SK-N-SH treated with all-trans-retinoic acid at 6 μM for 48 hours (cell line): ENCODE measurements at places on chromosomes 1 and 21.

DNA sequence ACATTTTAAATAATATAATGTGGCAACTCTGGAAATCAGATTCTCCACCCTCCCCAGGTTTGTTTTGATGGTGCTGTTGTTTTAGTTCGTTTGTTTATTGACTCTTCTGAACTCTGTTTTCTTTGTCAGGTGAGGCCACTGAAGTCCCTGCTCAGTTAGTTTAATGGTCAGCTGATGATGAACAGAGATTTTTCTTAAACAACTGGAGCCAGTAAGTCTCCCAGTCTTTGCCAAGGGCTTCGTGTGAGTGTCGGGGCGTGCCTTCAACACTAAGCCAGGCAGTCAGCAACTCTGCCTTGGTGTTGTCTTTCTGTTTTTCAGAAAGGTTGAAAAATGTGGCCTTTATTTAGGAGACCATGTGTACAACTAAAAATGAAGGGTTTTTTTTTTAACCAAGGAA is 58.9 kb downstream of the TEX35 start:
- no peak for ATAC-seq

DNA sequence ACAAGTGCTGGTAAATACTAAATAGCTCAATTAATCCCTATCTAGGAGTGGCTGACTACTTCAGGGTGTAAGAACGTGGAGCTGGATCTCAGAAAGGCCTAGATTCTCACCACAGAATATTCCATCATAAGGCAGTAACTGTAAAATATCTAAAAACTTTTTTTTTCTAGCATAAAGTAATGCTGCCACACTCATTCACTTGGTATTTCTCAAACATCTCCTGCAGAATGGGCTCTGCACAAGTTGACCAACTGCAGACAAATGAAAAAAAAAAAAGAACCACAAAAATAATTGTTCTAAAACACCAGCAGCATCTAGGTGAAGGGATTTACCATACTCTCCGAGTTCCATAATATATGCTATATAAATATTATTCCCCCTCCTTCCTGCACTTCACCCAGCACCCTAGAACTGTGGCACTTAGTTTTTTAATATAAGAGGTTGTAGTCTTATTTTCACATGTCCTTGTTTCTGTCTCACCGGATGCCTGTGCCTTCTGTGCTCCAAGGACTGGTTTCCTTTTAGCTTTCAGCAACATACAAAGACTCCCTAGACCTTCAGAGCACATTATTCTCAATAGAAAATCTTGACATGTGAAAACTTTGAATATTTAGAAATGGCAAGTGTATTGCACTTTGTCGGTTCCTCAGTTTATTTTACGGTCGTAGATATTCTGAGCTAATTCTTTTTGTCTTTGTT is 8.9 kb downstream of the VSIG8 start:
- ATAC-seq, result peak; percentile 16

- no peak for ATAC-seq
These were observed 144.6 kb upstream of the COL6A1 start for GRCh38 chr21:45836694-45837670.

DNA sequence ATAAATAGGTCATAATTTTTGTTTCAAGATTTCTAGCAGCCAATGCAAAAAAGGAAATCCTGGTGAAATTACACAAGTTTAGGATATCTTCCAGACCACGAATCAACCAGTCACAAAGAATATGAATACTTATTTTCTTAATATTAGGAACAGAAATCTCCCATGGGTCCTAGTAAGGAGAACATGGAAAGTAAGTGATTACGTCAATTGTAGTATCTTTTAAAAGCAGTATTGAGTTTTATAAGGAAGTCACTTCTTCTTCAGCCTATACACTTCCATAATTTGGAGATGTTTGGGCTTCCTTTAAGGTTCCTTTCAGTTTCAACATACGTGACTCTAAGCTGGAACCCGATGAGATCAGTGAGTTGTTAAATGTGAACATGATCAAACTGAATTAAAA is 534.5 kb downstream of the USP25 start:
- ATAC-seq, result no peak

DNA sequence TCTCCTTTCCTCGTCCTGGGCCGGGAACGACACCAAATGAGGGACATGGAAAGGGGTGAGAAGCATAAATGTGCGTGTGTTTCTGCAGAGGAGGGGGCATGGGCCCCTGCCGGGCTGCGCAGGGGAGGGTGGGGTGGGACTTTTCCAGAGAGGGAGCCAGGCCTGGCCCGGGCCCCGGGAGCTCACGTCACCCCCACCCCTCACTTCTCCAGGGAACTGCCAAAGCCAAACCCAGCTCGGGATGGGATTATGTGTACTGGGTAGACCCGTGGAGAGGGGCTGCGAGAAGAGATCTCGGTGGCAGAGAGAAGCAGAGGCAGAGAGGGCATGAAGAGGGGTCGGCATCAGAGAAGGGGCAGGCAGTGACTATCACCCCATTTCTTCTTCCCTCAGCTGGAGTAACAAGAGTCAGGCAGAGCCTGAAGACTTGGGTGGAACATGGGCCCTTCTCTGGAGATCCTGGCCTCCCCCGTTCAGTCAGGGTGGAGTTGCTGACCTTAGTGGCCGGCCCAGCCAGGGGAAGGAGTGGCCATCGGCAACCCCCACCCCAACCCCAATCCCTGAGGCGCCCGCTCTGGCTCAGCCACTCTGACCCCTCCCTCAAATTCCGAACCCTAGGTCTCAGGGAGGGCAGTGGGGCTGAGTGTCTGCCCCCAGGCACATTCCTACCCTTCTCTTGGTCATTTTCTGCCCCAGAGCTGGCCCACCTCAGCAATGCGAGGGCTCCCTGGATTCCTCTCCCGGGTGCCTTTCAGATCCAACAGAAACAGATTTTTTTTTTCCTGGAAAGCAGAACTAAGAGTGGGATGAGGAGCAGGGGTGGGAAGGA is 1.2 kb downstream of the ADAMTSL4 start:
- no peak for ATAC-seq

- ATAC-seq, result peak; percentile 31
These were observed 9.1 kb downstream of the LMNA start for GRCh38 chr1:156123356-156124196.

GRCh38 chr1:25562101-25562927 is 18.9 kb downstream of the LDLRAP1 start:
- ATAC-seq, result no peak

- ATAC-seq, result no peak
These were observed 3.4 kb upstream of the ECE1 start for GRCh38 chr1:21293537-21294265.

- ATAC-seq, result no peak
These were observed 191.4 kb downstream of the MIS18A start for GRCh38 chr21:32087447-32087846.

GRCh38 chr1:203244776-203245175 is 15.3 kb upstream of the CHIT1 start:
- no peak for ATAC-seq

GRCh38 chr1:189782295-189782694 is 695.4 kb downstream of the BRINP3 start:
- ATAC-seq, result peak; percentile 87

DNA sequence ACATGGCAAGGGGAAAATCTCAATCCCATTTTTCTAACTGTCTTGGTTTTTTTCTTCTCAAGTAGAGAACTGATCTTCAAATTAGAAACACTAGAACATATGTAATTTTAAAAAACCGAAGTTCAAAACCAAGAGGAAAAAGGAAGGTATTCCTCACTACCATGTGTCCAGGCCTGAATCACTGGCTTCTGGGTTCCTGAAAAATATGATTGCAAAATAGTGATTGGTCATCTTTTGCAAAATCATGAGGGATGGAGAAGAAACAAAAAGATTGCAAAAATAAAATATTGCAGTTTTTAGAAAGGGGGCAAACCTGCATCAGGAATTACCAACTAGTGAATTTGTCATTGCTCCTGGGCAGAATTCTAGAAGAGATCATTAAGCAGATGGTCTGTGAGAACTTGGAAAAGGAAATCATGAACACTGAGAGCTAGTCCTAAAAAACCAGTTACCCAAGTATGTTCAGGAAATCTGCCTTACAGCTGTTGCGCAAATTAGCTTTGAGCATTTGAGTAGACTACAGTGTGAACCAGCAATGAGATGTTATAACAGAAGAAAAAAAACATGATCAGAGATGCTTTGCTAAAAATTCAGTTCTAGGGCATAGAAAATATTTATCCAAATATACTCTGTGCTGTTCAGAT is 49.4 kb downstream of the SPATA46 start:
- ATAC-seq, result no peak

GRCh38 chr1:62716397-62716796 is 28.2 kb upstream of the DOCK7 start:
- no peak; the same call in 2 of the 3 replicates for ATAC-seq

DNA sequence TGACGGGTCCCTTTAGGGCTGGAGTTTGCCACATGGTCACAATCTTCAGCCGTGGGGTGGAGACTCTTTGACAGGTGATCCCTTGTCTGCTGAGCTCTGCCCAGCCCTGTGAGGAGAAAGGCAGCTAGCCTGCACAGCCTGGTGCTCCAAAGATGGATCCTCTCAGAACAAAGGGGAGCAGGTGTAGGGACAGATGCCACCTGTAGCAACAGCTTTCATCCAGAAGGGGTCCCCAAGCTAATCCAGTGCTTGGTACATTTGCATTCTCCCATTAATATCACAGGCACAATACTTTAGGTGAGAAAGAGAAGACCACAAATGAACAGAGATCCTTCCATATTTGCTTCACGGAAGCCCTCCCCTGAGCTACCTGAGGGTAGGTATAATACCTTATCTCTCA is 93.2 kb downstream of the CCDC185 start:
- peak; percentile 43 for ATAC-seq

- no peak for ATAC-seq
These were observed 678 bp downstream of the MCM3AP start for GRCh38 chr21:46284733-46285132.

DNA sequence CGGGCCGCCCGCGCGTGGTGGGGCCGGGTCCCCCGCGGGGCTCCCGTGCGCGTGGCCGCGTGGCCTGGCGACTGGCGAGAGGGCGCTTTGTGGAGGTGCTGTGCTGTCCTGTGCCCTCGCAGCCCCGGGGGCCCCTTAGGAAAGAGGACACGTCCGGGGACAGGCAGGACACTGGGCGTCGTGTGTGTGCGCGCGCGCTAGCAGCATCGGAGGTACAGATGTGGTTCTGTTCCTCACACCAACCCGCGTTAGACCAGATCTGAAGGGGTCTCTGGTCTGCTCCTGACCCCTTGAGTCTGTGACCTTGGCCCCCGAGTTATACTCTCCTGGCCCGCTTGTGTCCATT is 489 bp downstream of the ACTN2 start:
- ATAC-seq, result peak; percentile 30

GRCh38 chr1:46659307-46659870 is 8.8 kb downstream of the ATPAF1 start:
- ATAC-seq, result no peak

GRCh38 chr21:30689822-30690221 is 28.8 kb downstream of the KRTAP21-3 start:
- ATAC-seq, result no peak

DNA sequence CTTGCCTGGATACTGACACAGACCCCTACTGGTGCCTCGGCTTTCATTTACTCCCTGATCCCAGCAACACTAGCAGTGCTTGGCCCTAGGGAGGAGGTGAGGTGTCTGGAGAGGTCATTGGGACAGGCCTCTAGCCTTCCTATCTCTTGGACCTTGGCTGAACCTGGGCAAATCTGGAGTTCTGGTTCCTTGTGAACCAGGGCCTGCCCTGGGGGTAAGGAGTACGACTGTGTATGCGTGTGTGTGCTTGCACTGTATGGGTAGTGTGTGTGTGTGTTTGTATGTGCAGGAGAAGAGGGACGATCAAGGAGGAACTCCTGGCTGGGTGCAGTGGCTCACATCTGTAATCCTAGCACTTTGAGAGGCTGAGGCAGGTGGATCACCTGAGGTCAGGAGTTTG is 252.7 kb upstream of the CSF3R start:
- ATAC-seq, result no peak

DNA sequence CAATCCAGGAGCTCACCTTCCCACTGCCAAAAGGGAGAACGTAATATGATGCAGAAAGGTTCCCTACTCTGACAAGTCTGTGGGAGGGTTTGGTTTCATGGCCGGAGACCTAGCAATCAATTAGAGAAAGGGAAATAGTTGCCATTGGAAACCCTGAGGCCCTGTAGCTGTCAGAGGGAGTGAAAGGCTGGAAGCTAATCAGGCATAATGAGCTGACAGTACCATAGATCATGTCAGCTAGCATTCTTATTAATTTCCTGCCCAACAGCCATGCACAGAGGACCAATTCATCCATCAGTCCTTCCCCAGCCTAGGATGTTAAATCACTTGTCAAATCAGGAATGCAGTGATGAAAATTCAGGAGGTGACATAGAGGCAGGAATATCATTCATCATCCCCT is 527.3 kb downstream of the PLPP3 start:
- no peak for ATAC-seq

- no peak for ATAC-seq
These were observed 159.0 kb downstream of the PTBP2 start for GRCh38 chr1:96880626-96881025.

- ATAC-seq, result no peak
These were observed 38.6 kb upstream of the ETS2 start for GRCh38 chr21:38766987-38767722.

DNA sequence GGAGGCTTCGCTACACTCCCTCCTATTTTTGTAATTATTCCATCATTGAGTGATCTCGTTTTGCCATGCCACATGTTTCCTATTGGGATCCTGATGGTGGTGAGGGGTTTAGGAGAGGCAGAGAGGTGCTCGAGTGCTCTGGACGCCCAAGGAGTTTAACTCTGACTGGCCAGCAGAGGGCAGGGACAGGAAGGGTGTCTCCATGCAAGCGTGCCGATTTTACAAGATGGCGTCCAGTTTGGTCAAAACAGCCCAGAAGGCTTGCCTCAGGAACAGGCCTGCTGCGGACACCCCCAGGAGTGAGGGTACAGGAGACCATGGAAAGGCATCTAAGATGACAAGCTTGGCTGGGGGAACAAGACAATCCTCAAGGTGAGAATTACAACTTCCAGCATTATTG is 33.8 kb upstream of the KCNE2 start:
- no peak for ATAC-seq
